ENCODE measurements at places on chromosomes 3 and 15. TPM values are rescaled to one million over a fixed set of nuclear protein-coding genes. Genes with fewer than 3 reads are reported as not detected.

Gene PTX3
- 5.4 TPM for total RNA-seq

DNA sequence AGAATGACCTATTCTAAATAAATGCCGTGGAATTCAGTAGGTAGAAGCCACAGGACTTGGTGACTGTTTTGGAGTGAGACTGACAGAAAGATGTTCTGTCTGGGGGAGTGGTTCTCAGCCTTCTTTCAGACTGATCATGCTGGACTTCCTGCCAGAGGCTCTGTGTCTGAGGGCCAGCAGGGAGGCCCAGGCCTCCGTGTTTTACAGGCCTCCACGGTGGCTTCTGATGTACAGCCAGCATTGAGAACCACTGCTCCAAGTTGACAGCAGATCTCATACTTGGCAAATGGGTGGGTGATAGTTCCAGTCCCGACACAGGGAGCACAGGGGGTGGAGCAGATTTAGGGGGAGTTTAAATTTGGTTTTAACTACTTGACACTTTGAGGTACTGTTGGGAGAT lies 6.7 kb upstream of the PIGZ start:
- no peak for DNase-seq

Gene EPHA6
- total RNA-seq: not detected

Gene CLEC3B
- total RNA-seq: not detected

- peak; percentile 30 for DNase-seq
These were observed 16.0 kb downstream of the SLC22A14 start for GRCh38 chr3:38297947-38298711.

- no peak for DNase-seq
These were observed 52.9 kb downstream of the PGBD4 start for GRCh38 chr15:34154725-34155204.

Gene KLHL40
- not detected for total RNA-seq

GRCh38 chr3:25749031-25749581 lies 34.1 kb downstream of the NGLY1 start:
- DNase-seq: no peak

Gene SEMA3G
- 0.98 TPM for total RNA-seq

- DNase-seq: no peak
These were observed 561.9 kb downstream of the GBE1 start for GRCh38 chr3:81199587-81199986.

DNA sequence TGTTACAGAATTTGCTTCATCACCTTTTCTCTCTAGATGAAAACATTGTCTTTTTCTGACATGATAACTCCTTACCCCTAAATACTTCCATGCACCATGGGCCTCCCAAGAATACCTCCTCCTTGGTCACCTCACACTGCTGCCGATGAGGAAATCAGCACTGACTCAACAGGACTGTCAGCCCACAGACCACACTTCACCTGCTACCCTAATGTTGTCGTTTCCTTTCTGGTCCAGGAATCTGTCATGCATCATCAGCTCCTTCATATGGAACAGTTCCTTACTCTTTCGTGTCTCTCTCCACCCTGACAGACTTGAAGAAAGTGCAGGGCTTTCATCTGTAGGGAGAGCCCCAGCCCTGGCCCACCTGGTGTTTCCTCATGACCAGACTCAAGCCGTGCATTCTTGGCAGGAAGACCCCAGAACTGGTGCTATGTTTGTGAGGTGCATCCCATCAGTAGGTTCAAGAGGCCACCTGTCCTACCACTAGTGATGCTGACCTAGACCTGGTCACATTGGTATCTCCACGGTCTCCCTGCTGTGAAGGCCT lies 41.1 kb upstream of the PLXNA1 start:
- DNase-seq: no peak

DNA sequence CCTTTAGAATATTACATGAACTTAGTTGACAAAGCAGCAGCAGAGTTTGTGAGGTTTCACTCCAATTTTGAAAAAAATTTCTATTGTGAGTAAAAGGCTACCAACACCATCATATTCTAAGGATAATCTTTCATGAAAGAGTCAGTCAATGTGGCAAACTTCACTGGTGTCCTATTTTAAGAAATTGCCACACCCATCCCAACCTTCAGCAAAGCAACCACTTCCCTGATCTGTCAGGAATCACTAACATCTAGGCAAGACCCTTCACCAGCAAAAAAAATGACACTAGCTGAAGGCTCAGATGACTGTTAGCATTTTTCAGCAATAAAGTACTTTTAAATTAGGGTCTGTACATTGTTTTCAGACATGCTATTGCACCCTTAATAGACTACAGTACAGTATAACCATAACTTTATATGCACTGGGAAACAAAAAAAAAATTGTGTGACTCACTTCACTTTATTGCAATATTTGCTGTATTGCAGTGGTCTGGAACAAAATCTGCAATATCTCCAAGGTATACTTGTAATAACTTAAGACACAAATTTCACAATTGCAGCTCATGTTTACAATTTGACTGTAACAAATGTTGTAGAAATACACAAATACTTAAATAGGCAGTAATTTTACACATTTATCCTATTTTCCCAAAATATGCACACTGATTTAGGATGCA lies 38.9 kb upstream of the ALCAM start:
- no peak for DNase-seq

GRCh38 chr3:2468816-2469215 lies 370.1 kb downstream of the CNTN4 start:
- no peak for DNase-seq

Gene SEC62
- total RNA-seq: 16.4 TPM

Gene GP9
- total RNA-seq: not detected

- no peak for DNase-seq
These were observed 238.8 kb downstream of the CNTN3 start for GRCh38 chr3:74375653-74376052.

Gene EPHB3
- total RNA-seq: 3.9 TPM

- DNase-seq: peak; percentile 44
These were observed 1.5 kb downstream of the FAH start for GRCh38 chr15:80154336-80154735.

DNA sequence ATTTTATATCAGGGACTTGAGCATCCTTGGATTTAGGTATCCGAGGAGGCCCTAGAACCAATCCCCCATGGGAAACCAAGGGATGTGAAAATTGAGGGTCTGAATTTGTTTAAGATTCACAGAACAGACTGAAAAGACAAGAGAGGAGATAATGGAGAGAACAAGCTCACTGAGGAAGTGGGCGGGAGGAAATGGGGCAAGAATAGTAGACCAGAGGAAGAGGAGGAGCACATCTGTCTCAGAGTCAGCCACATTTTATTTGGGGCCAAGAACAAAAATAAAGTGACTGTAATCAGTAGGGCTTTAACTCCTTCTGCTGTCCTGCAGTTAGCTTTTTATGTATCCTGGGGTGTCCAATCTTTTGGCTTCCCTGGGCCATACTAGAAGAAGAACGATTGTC lies 63.8 kb downstream of the BLM start:
- DNase-seq: no peak

Gene SEMA3B
- total RNA-seq: 68.1 TPM

Gene SNAPC5
- total RNA-seq: 18.3 TPM

- no peak for DNase-seq
These were observed 691.6 kb downstream of the ZNF385D start for GRCh38 chr3:21059404-21059803.

GRCh38 chr3:88180398-88180999 lies 30.7 kb downstream of the C3orf38 start:
- peak; percentile 18 for DNase-seq

GRCh38 chr3:155329513-155330048 lies 36.1 kb upstream of the STRIT1 start:
- DNase-seq: no peak

GRCh38 chr3:30704931-30705890 lies 98.8 kb downstream of the TGFBR2 start:
- no peak for DNase-seq

DNA sequence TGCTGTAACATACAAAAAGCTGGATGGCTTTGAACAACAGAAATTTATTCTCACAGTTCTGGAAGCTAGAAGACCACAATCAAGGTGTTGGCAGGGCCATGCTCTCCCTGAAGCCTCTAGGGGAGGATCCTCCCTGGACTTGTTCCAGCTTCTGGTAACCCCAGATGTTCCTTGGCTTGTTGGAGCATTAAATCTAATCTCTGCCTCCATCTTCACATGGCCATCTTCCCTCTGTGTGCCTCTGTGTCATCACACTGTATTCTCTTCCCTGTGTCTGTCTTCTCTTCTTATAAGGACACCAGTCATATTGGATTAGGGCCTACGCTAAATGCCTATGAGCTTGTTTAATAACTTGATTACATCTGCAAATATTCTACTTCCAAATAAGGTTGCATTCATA lies 109.5 kb downstream of the STAG1 start:
- DNase-seq: no peak

Gene CADPS
- total RNA-seq: not detected

Gene ZNF80
- not detected for total RNA-seq

DNA sequence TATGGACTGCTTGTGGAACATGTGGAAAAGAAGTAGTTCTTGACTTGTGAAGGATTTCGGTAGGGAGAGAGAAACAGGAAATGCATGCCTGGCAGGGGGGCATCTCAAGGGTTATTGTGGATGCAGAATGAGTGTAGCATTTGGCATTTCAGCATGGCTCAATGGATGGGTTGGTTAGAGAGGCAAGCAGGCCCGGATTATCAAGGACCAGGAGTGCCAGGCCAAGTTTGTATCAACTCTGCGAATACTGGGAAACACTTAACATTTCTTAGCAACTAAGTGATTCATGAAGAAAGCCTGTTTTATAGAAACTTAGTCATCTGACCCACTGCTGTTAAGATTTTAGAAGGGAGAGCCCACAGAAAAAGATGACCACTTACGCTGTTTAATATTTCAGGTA lies 33.6 kb downstream of the KIF15 start:
- no peak for DNase-seq

- DNase-seq: no peak
These were observed 6.2 kb downstream of the CLDN11 start for GRCh38 chr3:170424879-170425278.

DNA sequence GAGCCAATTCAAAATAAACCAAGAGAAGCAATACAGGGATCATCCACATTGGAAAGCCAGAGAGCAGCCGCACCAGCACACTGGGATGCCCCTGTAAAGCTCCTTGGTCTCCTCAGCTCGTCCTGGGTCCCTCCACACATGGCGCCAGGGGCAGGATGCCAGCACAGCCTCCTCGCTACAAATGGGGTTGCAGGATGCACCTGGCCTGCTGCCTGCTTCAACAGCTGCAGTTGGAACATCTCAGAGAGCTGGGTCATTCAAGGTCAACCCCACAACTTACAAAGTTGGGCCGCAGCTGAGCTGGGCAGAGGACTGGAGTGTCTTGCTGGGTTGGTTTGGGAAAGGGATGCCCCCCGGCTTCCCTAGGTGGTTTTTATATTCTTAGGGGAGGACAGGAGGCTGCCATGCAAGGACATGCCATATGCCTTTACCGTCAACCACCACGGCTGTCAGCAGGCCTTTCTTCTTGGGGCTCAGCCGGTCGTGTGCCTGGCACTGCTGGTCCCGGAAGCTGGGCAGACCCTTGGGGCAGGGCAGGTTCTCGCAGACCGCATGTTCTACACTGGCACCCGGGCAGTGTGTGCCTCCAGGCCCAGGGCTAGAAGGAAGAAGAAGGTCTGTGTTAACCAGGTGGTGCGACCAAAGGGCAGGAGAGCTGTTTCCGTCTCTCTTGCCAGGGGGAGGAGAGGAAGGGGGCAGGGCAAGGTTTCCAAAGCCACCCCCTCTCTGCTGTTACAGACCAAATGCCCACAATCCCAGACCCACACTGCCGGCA lies 225.2 kb downstream of the ADAMTS17 start:
- no peak for DNase-seq

DNA sequence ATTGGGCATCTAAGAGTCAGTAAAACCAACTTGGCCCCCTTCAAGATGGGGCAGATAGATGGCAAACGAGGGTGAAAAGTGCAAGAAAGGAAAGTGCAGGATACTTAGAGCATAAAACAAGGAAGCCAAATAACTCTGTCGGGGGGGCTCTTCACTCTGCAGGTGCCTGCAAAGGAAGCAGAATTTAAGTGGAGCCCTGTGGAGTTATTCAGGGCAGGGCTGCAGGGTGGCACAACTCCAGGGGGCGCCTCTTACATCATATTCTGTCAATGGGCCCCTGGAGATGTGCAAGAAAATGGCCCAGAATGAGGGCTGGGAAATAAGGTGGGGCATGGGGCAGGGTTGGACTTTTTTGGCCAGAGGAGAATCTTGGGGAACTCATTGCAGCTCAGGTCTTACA lies 69.7 kb downstream of the CD47 start:
- no peak for DNase-seq

Gene SEMA3F
- 46.9 TPM for total RNA-seq

- DNase-seq: no peak
These were observed 625.8 kb downstream of the OTOL1 start for GRCh38 chr3:162122405-162122804.

Gene PRR20G
- not detected for total RNA-seq

DNA sequence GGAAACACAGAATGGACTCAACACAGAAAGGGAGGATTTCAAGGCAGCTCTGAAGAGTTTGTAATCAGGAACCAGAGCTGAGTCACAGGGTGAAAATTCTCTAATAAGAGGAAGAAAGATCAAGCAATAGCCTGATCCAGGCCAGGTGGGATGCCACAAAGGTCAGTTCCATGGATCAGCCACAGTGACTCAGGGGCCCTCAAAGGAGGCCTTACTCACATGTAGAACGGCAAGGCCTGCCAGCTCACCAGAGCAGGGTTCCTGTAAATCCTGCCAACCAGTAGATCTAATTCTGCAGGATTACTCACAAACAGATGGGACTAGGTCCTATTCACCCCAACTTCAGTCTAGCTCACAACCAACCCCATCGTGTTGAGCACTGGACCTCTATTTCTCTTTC lies 78.3 kb upstream of the PPP2R3A start:
- DNase-seq: no peak

GRCh38 chr3:99925584-99926230 lies 108.0 kb downstream of the CMSS1 start:
- peak; percentile 93 for DNase-seq

Gene FAM98B
- total RNA-seq: 37.9 TPM

GRCh38 chr3:18982920-18983319 lies 165.4 kb upstream of the KCNH8 start:
- no peak for DNase-seq

DNA sequence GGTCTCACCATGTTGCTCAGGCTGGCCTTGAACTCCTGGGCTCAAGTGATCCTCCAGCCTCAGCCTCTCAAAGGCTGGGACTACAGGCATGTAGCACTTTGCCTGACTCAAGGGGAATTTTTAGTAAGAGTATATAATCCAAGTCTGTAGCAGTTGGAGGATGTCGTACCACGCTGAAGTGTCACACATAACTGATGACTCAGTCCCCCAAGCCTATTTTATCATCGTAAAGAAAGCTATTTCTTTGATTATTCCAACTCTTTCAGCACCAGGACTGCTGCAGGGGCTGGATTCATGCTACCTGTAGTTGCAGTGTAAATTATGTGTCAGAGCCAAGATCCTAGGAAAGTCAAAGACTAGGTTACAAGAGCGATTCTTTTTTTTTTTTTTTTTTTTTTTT lies 1.4 kb upstream of the PRKCI start:
- DNase-seq: no peak

Measured in G401 (cell line).